ENCODE measurements at places on chromosomes 16 and 17.
A peak's percentile ranks its signal among the peaks of the same experiment; 100 is the strongest.

GRCh38 chr16:27199235-27199586 is 4.1 kb upstream of the KDM8 start:
- no peak for DNase-seq

DNA sequence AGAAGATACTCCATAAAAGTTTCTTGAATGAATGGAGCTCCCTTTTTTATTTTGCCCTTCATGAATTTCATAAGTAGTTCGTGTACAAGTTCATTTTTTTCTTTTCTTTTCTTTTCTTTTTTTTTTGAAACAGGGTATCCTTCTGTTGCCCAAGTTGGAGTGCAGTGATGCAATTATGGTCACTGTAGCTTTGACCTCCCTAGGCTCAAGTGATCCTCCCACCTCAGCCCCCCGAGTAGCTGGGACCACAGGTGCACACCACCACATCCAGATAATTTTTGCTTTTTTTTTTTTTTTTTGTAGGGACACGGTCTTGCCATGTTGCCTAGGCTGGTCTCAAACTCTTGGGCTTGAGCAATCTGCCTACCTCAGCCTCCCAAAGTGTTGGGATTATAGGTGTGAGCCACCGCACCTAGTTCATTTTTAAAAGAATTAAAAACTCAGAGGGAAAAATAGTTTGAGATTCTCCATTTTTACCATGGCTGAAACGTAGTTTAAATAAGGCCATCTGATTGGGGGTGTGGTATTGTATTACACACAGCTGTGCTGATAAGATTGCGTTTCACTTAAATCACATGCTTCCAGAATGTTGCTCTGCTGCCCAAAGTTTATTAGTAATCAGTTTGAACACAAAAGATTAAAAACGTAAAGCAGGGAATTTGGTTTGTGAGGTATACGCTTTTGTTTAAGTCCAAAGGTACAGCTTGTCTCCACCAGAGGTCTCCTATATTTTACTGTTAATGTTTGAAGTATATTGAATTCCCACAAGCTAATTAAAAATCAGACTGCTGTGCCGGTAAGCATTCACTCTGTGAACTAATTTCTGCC is 154.1 kb downstream of the SOCS1 start:
- no peak for DNase-seq

GRCh38 chr17:59483860-59484259 is 81.5 kb upstream of the DHX40 start:
- DNase-seq, result no peak

- peak; percentile 92 for DNase-seq
These were observed 23.1 kb upstream of the DHRS13 start for GRCh38 chr17:28925912-28926365.

GRCh38 chr17:36509272-36509985 is 22.9 kb downstream of the ZNHIT3 start:
- DNase-seq, result no peak

GRCh38 chr17:55648086-55648485 is 74.6 kb downstream of the TMEM100 start:
- DNase-seq, result no peak

- peak; percentile 83 for DNase-seq
These were observed 13.1 kb upstream of the SEPHS2 start for GRCh38 chr16:30458561-30459394.

- no peak for DNase-seq
These were observed 11.8 kb upstream of the TMEM98 start for GRCh38 chr17:32916134-32916533.

GRCh38 chr16:84990782-84991181 is 20.6 kb downstream of the ZDHHC7 start:
- no peak for DNase-seq

DNA sequence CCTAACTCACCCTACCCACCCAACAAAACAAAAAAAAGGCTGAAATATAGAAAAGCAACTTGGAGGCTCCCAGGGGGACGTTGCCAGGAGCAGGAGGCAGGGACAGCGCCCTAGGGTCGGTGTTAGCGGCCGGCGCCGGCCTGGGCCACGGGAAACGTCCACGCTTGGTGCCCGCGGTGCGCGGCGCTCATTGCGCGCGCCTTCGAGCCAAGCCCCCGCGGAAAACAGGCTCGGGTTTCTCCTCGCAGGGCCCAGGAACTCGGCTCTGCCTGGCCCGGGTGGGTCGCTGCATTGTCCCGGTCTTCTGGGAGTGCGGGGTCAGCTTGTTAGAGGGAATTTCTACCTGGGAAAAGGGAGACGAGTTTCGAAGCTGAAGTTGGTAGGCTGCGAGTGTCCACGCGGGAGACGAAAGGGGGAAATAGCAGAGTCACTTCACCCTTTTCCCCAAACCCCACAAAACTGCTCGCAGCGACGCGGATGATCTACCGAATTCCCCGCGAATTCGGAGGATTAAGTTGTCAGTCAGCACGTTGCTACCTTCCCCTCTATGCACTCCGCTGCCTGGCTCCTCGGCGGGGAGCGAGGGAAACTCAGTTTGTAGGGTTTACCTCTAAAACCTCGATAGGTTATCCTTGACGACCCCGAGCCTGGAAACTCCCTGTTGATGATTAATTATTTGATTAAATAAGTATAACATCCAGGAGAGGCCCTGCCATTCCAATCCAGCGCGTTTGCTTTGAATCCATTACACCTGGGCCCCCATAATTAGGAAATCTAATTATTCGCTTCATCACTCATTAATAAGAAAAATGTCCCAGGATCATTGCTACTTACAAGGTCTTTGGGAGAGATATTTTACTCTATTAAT is 751 bp upstream of the FOXC2 start:
- DNase-seq, result no peak

Measured in CD4-positive, alpha-beta T cell treated with Interleukin-4 for 4 hours (primary cell).